Activated CD4-positive, alpha-beta memory T cell treated with anti-CD3 and anti-CD28 coated beads for 36 hours (primary cell): ENCODE measurements at places on chromosomes 3 and 15. TPM values are rescaled to one million over a fixed set of nuclear protein-coding genes. Genes with fewer than 3 reads are reported as not detected.

DNA sequence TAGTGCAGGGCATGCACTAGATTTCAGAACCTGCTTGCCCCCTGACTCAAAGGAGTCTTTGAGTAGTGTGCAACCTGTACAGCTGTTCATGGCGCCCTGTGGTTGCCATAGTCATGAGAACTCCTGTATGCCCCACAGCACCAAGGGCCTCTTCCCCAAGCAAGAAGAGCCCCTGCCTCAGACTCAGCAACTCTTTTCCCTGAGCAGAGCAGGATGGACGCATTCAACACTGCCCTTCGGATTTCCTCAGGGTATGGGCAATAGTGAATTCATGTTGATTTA is 89.7 kb upstream of the KLF13 start:
- DNase-seq: no peak

GRCh38 chr3:190302212-190302867 is 19.9 kb downstream of the CLDN1 start:
- no peak for DNase-seq

DNA sequence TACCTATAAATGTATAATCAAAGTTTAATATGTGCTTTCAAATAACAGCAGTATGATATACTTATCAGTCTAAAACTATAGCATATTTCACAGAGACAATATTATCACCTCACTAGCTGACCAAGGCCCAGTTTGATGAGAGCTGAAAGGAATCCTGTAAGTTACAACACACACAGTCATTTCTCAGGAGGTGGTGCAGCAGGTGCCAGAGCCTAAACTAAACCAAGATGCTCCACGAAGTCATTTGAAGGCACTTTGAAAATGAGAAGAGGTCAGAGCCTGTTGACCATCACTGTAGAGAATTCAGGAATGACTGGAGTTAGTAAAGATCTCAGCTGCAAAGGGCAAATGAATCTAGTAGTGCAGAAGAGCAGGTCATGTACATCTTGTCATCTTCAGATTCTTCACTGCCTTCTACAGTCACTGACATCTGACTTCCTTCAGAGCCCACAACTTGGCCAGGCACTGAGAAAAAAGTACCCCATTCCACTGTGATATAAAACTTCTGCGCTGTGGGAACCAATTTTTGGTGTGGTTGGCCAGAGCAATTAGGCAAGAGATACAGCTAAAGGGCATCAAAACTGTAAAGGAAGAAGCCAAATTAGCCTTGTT is 7.9 kb downstream of the GBE1 start:
- no peak for DNase-seq

Gene ADGRG7
- not detected for total RNA-seq

DNA sequence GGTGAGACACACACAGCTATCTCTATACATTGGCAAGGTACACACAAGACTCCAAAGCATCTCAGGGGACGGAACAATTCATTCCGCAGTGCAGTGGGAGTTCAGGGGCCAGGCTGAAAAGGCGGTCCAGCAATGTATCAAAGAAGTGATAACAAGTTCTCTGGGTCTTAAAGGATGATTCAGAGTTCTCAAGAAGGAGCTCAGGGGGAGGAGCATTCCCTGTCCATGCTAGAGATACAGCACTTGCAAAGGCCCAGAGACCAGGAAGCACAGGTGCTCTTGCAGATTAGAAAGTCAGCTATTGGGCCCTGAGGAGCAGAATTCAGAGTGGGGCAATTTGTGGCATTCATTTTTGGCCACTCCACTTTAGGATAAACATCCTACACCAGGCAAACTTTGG is 34.9 kb downstream of the MECOM start:
- DNase-seq: no peak

- DNase-seq: no peak
Observed at GRCh38 chr3:15298504-15298903, 33.9 kb downstream of the SH3BP5 start.

Gene ACOX2
- total RNA-seq: not detected

GRCh38 chr3:171309906-171310359 is 150.3 kb downstream of the TNIK start:
- no peak for DNase-seq

Gene CAMP
- total RNA-seq: not detected

DNA sequence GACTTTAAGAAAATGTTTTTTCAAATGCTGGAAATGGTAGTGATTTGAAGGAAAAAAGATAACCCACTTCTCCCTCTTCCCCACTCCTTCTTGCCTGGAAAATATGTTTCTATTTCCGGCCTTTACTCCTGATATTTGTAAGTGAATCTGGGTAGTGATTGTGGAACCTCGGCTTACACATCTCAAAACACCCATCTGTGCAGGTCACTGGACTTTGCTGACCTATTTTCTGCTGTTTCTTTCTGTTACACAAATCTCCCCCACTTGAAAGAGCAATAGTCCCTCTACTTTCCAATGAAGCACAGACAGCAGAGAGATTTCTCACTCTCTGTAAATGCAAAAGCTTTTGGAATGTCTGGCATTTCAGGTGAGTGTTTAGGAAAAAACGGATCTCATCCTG is 76.9 kb upstream of the ICE2 start:
- DNase-seq: no peak

Gene NEIL1
- 10.1 TPM for total RNA-seq

- DNase-seq: no peak
Observed at GRCh38 chr15:40960925-40961324, 7.7 kb downstream of the CHAC1 start.

Gene MYO1E
- total RNA-seq: 5.1 TPM

Gene AHSG
- not detected for total RNA-seq

GRCh38 chr15:33069161-33069560 is 125.4 kb downstream of the FMN1 start:
- DNase-seq: no peak

Gene PAQR5
- 0.10 TPM for total RNA-seq

Gene RLBP1
- not detected for total RNA-seq

Gene FBXL22
- 0.48 TPM for total RNA-seq

GRCh38 chr3:171828902-171829770 is 14.0 kb upstream of the TMEM212 start:
- DNase-seq: no peak

Gene CD200R1
- total RNA-seq: 4.1 TPM

DNA sequence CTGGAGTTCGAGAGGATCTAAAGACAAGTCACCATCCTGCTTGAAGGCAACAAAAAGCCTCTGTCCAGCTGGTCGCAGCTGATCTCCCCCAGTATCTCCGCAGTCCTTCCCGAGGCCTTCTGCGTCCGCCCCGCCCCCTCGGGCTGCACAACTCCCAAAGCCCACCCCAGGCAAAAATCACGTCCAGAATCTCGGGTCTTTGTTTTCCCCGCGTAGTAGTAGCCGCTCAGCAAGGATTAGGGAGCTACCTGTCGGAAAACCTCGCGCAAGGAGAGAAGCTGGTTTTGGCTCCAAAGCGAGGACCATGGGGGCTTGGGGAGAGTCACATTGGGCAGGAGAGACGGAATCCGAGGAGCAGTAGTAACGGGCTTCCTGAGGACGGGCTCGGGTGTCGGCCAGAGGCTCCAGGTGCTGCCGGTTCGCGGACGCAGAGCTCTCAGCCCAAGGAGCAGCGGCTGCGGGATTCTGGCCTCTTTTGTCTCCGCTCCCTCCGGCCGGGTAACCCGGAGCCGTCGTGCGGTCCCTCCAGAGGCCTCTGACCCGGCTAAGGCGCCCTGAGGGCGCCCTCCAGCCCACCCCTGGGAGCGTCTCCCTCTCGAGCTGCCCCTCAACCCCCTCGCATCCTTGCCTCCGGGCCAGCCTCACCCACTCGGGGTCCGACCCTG is 401 bp downstream of the ZSCAN29 start:
- DNase-seq: peak; percentile 15

DNA sequence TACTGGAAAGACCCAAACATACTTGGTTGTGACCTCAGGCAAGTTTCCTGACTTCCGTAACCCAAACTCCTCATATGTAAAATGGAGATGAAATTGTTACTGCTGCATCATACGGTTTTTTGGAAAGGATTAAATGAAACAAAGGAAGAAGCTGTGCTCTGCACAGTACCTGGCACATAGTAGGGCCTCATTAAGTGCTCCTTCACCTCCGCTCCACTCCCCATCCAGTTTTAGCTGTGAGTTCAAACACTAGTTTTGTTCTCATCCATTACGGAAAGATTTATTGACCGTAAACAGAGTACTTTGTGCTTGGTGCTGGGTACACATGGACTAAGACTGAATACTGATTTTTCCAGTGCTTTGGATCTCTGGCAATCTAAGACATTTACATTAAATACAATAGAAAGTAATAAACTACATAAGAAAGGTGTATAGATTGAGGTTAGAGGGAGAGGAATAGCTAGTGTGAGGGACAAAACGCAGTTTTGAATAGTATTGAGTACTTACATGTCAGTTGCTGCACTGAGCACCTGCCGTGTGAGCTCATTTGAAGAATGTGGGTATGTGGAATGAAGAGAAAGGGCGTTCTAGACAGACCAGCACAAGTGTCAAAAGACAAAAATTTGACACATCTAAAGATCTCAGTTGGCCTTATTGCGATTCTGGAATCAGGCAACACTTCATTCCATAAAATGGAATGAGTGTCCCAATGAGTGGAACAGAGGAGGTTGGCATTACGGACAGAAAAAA is 594 bp upstream of the ICE2 start:
- no peak for DNase-seq

Gene EPB42
- not detected for total RNA-seq

Gene POLQ
- total RNA-seq: 23.9 TPM

DNA sequence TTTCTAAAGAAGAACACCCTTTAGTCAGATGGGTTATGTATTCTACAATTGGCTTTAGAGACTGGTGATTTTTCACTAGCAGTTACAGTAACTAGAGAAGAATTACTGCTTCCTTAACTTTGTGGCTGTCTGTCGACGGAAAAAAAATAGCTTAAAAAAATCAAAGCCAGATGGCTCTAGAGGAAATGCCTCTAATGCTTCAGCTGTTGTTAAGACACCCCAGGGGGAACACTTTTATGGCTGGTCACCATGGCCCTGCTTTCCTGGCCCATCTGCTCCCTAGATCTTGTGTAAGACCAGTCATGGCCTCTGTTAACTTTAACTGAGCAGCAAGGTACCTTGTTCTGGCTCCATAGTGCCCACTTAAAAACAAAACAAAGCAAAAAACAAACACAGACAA is 198.6 kb upstream of the PLSCR5 start:
- no peak for DNase-seq

GRCh38 chr3:5389057-5389456 is 201.6 kb downstream of the EDEM1 start:
- no peak for DNase-seq

- DNase-seq: no peak
Observed at GRCh38 chr3:122502941-122503340, 11.8 kb downstream of the KPNA1 start.

Gene SLC22A13
- 0.12 TPM for total RNA-seq

- no peak for DNase-seq
Observed at GRCh38 chr15:57505949-57506391, 85.7 kb upstream of the MYZAP start.

- DNase-seq: peak; percentile 70
Observed at GRCh38 chr3:9352917-9353752, 9.7 kb upstream of the THUMPD3 start.
